Naive B cell (primary cell): ENCODE measurements at places on chromosomes 7 and 10. TPM values are rescaled to one million over a fixed set of nuclear protein-coding genes. Genes with fewer than 3 reads are reported as not detected.

FAM221A gene
- 3.3 TPM for polyA plus RNA-seq

EXOSC1 gene
- 69.4 TPM for polyA plus RNA-seq

LIPK gene
- polyA plus RNA-seq = not detected

HOXA7 gene
- not detected for polyA plus RNA-seq

MYL10 gene
- polyA plus RNA-seq = not detected

SEMA3E gene
- polyA plus RNA-seq = not detected

GIMAP7 gene
- 1.8 TPM for polyA plus RNA-seq

SLC16A12 gene
- polyA plus RNA-seq = not detected

MMP21 gene
- polyA plus RNA-seq = not detected

PRF1 gene
- polyA plus RNA-seq = 3.8 TPM

DDC gene
- polyA plus RNA-seq = not detected

PDE6C gene
- polyA plus RNA-seq = not detected

LAMB1 gene
- polyA plus RNA-seq = not detected

DEPP1 gene
- polyA plus RNA-seq = not detected

PIK3CG gene
- polyA plus RNA-seq = 33.8 TPM

GRID2IP gene
- 0.17 TPM for polyA plus RNA-seq

BHLHA15 gene
- not detected for polyA plus RNA-seq

FAM20C gene
- polyA plus RNA-seq = not detected

MNX1 gene
- polyA plus RNA-seq = not detected

FZD1 gene
- polyA plus RNA-seq = not detected

FGFR2 gene
- polyA plus RNA-seq = not detected

MGMT gene
- polyA plus RNA-seq = 35.4 TPM

C10orf67 gene
- not detected for polyA plus RNA-seq

ZNF485 gene
- 6.4 TPM for polyA plus RNA-seq

LAMB4 gene
- not detected for polyA plus RNA-seq

UCN3 gene
- not detected for polyA plus RNA-seq

UTF1 gene
- 0.27 TPM for polyA plus RNA-seq

SLC39A12 gene
- polyA plus RNA-seq = not detected

FAM25A gene
- not detected for polyA plus RNA-seq

TUBB8 gene
- 1.8 TPM for polyA plus RNA-seq

PRKCQ gene
- 0.22 TPM for polyA plus RNA-seq

HOXA5 gene
- polyA plus RNA-seq = not detected

RAMP3 gene
- polyA plus RNA-seq = not detected

WNT2 gene
- not detected for polyA plus RNA-seq

WNT8B gene
- polyA plus RNA-seq = not detected

NACAD gene
- polyA plus RNA-seq = not detected

FXYD4 gene
- not detected for polyA plus RNA-seq
